SK-N-DZ (cell line): ENCODE measurements at places on chromosomes 4 and X.

DNA sequence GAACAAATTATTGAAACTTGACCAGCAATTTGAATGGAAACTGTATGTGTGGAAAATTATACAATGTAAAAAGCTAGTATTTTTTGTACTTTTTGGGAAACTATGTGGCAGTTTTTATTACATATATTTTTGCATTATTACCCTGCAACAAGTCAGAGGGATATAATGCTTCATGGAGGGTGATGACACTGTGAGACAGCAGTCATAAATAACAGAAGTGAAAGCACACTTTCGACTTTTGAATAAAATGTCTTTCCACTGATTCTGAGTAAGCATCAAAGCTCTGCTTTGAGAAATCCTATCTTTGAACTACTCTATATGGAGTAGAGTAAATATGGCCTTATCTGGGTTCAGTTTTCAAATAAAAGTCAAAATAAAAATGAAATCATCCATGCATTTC lies 122.6 kb upstream of the PABPC4L start:
- DNase-seq = no peak

DNA sequence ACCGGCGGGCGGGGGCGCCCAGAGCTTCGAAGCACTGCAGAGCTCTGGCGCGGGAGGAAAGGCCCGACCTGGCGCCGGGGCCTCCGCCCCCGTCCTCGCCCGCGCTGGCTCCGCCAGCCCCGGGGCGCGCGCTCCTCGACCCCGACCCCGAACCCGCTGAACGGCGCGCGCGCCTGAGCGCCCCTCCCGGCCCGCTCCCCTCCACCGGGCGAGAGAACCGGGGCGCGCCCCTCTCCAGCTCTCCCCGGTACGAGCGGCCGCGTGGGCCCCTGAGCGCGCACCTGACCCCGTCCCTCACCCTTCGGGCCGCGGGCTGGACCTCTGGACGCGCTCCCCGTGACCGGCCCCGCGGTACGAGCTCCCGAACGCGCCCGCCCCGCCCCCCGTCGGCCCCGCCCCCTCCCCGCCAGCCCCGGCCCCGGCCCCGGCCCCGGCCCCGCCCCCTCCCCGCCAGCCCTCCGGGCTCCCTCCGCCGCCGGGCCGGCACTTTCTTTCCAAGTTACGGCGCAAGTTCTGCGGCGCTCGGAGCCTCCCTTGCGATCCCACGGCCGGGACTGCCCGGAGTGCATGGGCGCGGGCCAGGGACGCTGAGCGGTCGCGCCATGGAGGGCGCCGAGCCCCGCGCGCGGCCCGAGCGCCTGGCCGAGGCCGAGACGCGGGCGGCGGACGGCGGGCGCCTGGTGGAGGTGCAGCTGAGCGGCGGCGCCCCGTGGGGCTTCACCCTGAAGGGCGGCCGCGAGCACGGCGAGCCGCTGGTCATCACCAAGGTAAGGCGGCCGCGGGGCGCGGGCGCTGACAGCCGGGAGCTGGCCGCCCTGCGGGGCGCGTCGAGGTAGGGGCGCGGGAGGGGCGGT lies at the start of gene SHROOM2:
SHROOM2 (plus strand) TSS at position 486 of the 854 bp plus-strand sequence; CDS start at position 603, 117 bp downstream.
- DNase-seq = no peak

- no peak for DNase-seq
These were observed 42.8 kb downstream of the HMX1 start for GRCh38 chr4:8828869-8829268.

DNA sequence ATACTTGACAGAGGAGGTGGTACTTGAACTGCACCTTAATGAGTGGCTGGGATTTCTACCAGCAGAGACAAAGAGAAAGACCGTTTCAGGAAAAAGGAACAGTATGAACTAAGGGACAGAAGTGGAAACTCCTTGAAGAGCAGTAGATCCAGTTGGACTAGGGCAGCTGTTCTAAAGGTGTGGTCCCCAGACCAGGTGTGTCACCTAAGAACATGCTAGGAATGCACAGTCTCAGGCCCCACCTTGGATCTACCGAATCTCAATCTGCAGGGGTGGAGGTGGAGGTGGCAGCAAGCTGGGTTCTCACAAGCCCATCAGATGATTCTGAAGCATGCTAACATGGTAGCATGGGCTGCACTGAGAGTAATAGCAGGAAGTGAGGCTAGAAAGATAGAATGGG lies 22.3 kb downstream of the DAPP1 start:
- DNase-seq = no peak

GRCh38 chr4:3363411-3364141 lies 70.8 kb downstream of the RGS12 start:
- DNase-seq = no peak

- DNase-seq = no peak
These were observed 60.7 kb downstream of the TMEM150C start for GRCh38 chr4:82501154-82501442.

DNA sequence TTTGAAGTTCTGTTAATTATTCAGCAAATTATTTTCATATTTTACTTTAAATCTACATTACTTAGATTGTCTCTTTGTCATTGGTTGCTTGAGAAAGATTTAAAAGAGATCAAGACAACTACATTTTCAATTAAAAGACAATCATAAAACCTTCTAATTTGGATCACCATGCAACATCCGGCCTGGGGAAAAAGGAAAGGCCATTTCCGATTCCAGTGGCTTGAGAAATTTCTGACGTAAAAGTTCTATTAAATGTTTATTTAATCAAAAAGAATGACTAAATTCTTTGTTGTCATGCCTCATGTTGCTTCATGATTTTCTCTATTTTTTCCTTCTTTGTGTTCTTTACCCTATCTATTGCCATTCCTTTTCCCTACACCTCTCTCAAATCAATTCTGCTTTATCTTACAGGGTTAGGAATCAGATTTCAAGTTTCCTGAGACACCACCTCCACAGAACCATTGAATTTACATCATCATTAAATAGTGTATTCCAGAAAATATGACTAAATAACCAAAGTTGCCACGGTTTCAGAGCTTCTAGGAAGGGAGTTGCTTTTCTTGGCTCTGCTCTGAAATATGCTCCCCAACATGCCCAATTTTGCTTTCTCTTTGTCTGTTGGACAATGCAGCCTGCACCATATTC lies 124.6 kb upstream of the ACSL4 start:
- no peak for DNase-seq
